ENCODE measurements at places on chromosomes 6 and 20.

GRCh38 chr6:37016995-37017394, 11.5 kb downstream of the FGD2 start:
- DNase-seq = no peak

DNA sequence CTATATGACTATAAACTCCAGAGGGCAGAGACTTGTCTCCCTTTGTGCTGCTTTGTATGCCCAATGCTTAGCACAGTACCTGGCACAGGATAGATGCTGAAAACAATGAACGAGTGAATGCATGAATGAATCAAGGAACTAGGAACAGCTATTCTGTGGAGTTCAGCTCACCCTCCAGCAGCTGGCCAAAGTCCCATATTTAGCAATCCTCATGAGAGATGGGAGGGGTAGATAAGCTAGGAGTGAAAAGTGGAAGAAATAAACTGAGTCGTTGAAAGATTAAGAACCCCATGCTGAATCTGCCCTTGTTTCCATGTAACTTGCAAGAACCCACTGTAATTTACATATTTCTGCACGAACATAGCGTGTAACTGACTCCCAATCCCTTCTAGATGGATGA, 106.5 kb downstream of the MAFB start:
- no peak for DNase-seq

- no peak for DNase-seq
These were observed 50.3 kb upstream of the IL20RA start for GRCh38 chr6:137095093-137095492.

- DNase-seq = no peak
These were observed 24.3 kb downstream of the MRAP2 start for GRCh38 chr6:84057908-84058307.

DNA sequence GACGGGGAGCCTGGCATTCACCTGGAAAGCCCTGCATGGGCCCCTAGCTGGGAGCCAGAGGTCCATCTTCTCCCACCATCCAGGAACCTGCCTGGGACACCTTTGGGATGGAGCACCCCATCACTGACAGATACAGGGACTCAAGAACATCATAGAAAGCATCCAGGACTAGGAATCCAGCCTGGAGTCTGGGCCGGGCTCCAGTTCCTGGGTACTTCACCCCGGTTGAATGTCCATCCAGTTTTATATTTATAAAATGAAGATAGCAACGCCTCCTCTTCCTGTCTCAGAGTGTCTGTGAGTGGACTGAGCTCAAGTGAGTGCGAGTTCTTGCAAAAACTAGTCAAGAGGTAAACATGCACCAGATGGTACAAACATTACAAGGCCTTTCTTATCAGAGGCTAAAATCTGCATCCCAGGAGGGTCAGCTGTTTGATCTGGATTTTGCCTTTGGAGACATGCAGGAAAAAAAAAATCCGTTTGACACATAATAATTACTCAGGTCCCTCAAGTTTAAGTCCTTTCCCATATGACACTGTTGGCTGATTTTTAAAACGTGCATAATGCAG, 27.4 kb downstream of the ZC3H12D start:
- no peak for DNase-seq
